Stimulated activated CD8-positive, alpha-beta memory T cell treated with anti-CD3 and anti-CD28 coated beads, Interleukin-7, amount 100 ng/mL, for 48 hours (primary cell): ENCODE measurements at places on chromosomes 7 and 10.

DNA sequence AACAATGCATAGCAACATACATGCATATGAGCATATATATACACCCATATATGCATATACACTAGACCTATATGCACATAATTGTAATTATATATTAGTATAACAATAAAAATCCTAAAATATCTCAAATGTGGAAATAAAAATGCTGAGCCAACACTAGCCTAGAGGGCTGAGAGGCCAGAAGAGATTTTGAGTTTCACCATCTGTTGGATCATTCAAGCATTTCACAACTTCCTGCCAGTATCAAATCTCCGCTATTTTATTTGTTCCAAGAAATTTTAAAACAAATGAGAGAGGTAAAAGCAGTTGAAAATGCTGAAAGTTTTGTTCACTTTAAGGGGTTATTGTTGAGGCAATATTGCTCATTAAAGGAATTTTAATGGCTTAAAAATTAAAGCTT is 187.0 kb downstream of the PCDH15 start:
- DNase-seq: no peak

DNA sequence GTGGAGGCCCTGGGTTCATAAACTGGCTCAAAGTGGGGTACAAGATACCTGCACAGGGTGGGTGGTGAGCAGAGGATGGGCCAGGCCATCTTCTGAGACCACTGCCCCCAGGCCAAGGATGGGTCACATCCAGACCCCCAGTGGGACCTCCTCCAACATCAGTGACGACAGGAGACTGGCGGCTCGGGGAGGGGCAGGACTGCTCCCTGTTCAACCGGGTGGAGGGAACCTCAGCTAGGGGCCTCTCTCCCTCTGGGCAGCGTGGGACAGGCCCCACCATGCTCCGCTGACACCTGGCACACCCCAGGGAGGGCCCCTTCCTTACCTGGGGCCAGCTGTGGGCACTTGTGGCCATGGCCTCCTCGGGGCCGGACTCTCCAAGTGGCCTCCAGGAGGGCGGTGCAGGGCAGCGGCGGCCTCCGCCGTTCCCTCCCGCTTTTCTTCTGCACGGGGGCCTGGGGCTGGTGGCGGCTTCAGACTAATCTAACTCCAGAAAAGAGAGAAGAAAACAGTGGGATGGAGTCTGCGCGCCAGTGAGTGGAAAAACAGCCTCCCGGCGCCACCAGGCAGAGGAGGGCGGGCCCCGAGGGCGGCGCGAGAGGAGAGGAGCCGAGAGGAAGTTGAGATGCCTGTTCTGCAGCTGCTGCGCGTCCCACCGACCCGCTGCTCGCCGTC is at the start of gene CALHM2:
Gene CALHM2 (minus strand): TSS at position 540 of the 675 bp plus-strand sequence. CDS start 2,429 bp downstream, outside the sequence.
- peak; percentile 45 for DNase-seq

DNA sequence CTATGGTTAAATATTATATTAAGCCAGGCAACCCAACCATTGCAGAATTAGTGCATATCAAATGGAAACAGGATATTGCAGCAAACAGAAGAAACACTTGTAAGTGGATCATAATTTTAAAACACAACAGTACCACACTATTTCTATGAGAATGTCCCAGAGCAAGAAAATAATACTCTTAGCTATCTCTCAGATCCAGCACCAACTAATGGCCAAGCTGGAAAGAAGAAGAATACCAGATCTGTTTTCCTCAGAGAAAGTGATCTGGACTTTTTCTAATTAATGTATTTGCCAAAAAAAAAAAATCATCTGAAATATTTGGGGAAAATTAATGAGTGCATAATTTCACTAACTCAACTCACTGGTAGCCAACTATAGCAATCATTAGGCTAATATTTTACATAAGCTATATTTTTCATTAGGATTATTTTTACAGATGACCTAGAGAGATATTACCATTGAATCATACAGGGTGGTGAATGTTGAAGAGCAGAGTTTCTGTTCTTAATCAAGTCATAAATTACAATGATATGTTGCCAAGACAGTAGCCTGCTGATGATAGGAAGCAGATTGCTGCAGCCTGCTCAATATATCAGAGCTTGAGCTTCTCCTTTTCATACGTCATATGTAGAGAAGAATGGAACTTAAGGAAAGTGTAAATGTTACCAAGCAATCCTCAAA is 995.4 kb upstream of the LRRN3 start:
- DNase-seq: no peak

DNA sequence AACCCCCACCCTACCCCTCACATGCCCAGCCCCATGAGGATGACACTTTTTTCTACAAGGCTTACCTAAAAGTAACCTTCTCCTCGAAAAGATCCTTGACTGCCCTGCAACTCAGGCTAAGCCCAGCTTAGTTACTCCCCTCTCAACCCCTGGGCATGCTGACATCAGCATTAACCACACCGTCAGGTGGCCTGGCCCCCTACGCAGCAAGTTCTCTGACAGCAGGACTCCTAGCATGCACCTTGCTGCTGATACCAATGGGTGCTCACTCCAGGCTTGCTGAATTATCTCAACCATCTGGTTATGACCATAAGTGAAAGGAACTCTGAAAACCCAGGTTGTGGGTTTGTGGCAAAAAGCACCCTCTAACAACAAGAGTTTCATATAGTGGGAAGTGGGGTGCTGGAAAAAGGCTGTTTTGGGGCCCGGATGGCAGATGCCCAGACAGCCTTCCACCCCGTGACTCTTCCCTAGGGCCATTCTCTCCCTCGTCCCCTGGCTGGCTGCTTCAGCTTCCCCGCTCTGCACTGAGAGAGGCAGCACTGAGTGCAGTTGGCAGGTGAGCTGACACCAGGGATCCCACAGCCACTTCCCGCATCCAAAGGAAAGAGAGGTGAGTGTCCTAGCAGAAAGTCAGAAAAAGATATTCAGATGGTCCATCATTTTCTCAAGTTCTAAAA is 518.9 kb downstream of the KCNMA1 start:
- no peak for DNase-seq

DNA sequence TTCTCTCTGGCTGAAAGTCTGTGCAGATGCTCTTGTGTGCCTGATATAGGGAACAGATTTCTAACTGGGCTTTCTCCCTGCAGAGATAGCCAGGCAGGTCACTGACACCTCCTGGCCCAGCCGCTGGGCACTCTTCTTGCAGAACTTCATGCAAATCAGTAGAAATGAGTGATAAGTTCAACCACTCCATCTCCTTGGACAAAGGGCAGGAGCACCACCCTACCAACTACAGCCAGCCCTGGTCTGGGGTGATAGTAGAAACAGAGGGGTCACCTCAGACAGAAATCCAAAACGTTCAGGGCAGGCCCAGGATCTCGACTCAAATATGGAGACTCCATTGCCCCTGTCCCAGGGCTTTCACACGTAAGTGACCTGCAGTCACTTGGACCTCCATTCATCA is 917.8 kb upstream of the ZNF722 start:
- DNase-seq: no peak

DNA sequence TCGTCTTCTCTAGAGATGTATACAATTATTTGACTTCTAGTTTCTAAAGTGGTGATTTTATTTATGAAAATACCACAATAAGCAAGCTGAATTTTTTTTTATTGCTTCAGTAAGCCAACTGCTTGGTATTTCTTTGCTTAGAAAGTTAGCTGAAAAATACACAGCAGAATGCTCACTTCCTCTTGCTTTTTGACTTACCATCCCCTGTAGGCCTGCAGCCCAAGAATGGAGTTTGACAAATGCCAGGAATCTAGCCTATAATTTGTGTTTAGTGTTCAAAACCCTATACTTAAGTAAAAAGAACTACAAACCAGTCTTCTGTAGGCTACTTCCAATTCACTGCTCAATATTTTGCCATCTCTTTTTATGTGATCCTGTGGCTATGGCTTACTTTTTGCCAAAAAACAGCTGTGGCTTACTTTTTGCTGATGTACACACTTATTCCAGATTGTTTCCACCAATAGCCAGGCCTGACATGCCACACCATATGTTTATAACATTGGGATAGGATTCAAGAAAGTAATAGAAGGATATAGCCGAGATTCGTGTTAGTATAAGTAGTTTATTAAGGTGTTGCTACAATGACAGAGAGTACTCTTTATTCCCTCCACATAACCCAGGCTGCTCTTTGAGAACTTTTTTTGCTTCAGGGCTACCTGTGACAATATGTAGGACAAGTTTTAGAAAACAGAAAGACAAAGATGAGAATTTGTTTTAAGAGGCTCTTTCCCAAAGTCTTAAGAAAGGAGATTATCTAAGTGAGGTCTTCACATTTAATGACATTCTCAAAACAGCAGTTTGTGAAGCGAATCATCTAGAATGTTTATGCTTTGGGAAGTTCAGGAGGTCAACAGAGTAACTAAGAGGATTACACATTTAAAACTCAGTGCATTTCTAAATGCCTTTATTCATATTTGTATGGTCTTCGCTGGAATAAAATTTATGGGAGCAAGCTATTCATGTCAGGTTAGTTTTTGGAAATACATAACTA is 263.9 kb upstream of the FZD1 start:
- no peak for DNase-seq

DNA sequence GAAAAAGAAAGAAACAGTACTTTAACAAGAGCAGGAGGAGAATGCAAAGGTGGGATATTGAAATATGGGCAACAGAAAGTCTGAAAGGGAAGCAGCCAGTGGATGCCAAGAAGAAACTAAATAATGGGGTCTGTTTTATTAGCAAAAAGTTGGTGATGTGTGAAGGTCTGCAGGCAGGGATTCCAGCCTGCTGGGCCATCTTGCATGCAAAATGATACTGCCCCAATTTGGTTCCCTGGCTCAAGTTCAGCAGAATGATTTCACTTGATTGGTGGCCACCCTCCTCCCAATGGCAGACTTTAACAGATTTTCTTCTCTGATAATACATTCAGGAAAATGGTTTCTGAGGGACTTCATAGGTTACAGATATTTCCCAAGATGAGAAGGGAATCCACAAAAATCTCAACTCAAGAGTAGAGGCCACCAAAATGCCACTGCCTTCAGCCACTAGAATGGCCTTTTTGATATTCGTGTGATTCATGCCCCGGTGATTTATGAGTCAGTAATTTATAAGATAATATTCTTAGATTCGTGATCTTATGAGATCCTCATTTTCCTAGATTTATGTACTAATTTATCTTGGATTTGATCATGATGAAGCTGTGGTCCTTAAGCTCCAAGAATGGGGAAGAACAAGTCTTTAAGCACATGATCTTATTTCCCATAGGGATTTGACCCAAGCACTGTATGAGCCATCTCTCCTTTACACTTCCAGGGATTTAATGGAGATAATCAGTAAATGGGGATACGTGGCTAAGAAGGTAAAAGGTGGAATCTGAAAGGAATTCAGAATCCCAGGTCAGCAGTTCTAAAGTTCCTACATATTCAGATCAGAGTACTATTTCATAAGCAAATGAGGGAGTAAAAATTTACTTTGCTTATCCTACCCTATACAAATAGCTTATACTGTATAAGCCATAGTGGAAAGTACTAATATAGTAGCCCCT is 32.3 kb upstream of the ADD3 start:
- DNase-seq: no peak

DNA sequence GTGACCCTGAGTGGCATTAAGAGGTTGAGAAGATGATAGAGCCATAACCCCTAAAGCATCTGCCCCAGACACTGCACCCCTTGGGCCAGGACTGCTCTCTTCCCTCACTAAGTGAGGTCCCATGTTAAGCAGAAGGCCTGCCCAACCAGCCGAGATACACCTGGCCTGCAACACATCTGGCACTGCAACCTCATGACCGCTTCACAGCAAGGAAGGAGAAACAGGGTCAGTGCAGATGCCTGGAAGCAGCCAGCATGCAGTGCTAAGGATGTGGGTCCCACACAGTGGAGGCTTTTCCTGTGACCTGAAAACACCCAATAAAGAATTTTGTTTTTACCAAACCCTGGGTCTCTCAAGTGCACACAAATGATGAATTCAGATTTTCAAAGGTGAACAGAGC is 7.4 kb downstream of the NOD1 start:
- no peak for DNase-seq

DNA sequence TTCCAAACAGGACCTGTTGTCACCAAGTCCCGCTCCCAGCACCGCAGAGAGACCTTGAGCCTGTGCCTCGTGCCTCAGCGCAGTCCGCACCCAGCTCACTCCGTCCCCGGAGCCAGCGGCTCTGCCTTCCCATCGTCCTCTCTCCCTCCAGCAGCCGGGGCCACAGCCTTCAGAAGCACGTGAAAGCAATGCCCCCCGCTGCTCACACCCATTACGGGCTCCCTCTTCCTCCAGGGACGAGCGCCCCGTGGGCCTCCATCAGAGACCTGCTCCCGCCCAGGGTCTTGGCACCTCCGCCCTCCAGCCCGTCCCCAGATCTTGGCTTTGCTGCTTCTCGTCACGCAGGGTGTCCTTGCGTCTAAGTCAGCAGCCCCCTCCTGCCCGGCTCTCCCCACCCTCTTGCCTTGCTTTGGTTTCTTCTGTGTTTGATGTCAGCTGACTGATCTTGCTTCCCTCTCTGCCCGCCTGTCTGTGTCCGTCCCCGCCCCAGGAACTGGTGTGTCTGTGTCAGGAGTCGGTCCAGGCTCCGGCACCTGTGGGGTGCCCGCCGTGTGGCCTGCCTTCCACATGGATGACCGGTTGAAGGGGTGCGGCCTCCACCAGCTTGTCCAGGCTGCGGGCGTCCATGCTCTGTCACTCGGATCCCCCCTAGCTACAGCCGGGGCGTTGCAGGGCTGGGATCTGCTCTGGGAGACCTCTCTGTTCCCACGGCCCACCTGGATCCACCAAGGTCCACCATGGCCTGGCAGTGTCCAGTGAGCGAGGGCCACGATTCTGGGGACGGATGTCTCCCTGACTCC is 61.9 kb downstream of the FOXL3 start:
- no peak for DNase-seq

- no peak for DNase-seq
Observed at GRCh38 chr7:29084832-29085231, 61.5 kb downstream of the CPVL start.

GRCh38 chr7:25831062-25831691 is 320.8 kb upstream of the NFE2L3 start:
- DNase-seq: no peak
